RPMI7951 (cell line): ENCODE measurements at places on chromosomes 1 and 21. TPM values are rescaled to one million over a fixed set of nuclear protein-coding genes. Genes with fewer than 3 reads are reported as not detected.

The GJA5 gene
- 0.12 TPM in 1 of 2 replicates, not detected in the other for total RNA-seq

The NBPF20 gene
- 0.78 and 1.3 TPM in 2 replicates for total RNA-seq

The OR2T35 gene
- total RNA-seq = not detected in 2 replicates

The FCGR3B gene
- total RNA-seq = not detected in 2 replicates

The GUCA2B gene
- total RNA-seq = not detected in 2 replicates

GRCh38 chr1:224014330-224014649 is 99.6 kb upstream of the FBXO28 start:
- no peak for DNase-seq

DNA sequence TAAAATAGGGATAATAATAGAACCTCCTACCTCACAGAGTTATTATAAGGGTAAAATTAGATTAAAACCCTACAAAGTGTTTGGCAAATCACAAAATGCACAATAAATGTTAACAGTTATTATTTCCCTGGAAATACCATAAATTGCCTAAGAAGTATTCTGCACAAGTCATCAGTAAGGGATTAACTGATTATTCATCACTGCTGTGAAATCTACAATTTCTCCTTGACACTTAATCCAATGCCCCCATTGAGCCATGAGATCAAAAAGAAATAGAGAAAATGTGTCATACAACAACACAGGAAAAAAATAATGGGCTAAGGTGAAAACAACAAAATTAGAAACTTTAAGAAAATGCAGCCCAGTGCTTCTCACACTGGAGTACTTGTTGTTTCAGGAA is 6.7 kb upstream of the SEC16B start:
- no peak for DNase-seq

DNA sequence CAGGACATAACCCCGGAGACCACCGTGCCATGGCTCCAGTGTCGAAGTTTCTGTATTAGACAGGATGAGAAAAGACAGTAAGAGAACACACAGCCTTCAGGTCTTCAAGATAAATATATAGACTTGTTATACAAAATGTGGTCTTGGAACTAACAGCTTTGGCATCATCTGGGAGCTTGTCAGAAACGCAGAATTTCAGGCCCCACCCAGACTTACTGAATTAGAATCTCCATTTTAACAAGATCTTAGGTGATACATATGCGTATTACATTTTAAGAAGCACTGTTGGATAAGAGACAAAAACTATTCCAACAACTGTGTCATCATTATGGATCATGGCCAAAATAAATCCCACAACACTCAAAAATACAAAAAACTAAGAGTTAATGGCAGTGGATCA is 239.3 kb downstream of the ASTN1 start:
- no peak for DNase-seq

DNA sequence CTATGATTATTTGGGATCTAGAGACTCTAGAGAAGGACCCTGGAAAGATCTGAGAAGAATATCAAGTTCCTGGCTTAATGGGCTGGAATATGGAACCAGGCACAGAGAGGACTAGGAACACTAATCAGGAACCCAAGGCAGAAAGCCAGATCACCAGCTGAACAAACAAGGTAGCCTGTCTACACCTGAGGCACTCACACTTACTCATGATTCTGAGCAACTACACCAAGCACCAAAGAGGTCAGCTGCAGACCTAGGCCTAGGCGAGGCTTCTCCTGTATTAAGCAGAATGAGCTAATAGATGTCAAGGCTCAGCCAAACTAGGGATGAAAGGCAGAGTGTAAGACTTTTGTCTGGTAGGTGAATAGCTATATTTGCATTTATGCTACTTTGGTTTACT is 368.1 kb downstream of the LTN1 start:
- DNase-seq = no peak

DNA sequence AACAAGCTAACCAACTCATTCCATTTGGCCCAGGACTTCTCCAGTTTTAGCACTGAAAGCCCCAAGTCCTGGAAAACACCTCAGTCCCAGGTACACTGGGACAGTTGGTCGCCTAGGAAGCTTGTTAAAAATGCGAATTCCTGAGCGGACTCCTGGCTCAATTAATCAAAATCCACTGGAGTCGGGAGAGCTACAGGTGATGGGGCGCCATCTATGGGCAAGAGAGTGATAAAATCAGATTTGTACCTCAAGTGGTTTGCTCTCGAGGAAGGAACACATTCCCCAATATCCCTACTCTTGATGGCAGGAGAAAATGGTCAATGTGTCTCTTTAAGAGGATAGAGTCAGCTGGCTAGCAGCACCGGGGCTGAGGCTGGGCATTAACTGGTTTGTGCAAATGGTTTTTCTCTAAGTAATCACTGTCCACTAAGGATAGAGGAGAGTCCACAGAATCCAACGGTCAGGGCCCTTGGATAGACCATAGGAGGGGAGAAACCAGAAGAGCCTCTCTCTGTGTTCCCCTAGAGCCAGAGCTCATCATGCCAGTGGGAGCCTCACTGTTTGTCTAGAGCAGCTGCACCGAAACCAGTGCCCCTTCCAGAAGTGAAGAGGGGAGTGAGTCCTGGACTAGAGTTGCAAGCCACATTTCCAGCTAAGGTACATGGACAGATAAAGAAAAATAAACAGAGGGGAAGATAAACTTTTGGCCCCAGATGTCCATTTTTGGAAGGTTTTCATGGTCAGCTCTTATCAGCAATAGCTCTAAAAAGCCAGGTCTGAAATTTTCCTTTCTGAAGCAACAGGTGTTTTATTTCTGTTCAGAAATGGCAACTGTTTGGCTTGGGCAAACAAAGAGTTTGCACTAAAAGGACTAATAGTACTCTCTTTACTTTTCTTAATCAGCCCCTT is 148.5 kb downstream of the TENT5C start:
- DNase-seq = peak; percentile 64

GRCh38 chr1:67652800-67653199 is 32.2 kb upstream of the GADD45A start:
- DNase-seq = peak; percentile 72

DNA sequence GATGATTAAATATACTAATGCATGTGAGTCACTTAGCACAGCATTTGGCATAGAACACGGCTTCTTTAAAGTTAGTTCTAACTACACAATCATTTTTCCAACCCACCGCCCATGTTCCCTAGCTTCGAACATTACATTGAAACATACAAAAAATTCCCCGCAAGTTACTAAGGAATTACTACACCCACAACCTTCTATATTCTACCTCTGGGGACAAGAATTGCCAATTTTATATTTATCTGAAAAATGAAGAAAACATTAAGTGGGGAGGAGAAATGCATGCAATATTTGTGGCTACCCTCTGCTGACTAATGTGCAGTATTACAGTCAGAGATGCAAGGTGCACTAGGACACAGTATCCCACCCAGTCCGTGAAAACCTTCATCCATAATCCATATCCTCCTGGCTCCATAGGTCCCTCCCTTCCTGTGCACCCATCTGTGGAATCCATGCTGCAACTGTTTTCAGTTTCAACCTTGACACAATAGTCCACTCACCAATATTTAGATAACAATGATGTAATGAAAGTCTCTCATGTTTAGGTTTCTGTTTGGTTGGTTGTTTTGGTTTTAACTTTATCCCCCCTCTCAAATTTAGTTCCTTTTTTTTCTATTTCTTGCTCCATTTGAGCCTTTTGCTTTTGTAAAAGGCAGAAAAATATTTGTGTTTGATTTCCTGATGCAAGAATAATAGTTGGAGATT is 31.6 kb downstream of the RGS5 start:
- peak; percentile 42 for DNase-seq

- no peak for DNase-seq
Observed at GRCh38 chr1:64535938-64536835, 66.3 kb downstream of the CACHD1 start.

DNA sequence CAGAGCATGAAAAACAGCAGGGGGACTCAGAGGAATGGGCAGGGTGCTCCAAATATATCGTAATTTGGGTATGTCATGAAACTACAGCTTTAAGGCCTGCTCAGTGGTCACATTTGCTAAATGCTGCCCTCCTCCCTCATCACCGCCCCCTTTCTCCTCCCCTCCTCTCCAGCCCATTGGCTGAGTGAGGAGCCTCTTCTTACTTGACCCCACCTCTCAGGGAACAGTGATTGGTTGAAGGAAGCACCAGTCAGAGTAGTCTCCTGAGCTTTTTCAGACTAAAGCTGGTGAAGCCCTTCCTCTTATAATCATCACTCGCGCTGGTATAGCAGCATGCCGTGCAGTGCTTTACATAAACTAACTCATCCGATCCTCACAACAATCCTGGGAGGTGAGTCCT is 10.0 kb upstream of the TTC39A start:
- DNase-seq = no peak

- peak; percentile 43 for DNase-seq
Observed at GRCh38 chr1:167533851-167534300, 15.5 kb upstream of the CD247 start.
